NCI-H460 (cell line): ENCODE measurements at places on chromosomes 6 and 20. TPM values are rescaled to one million over a fixed set of nuclear protein-coding genes. Genes with fewer than 3 reads are reported as not detected.

Gene SAMD5
- 11.5 and 12.7 TPM in 2 replicates for total RNA-seq

Gene MAP7
- 57.8 and 60.7 TPM in 2 replicates for total RNA-seq

DNA sequence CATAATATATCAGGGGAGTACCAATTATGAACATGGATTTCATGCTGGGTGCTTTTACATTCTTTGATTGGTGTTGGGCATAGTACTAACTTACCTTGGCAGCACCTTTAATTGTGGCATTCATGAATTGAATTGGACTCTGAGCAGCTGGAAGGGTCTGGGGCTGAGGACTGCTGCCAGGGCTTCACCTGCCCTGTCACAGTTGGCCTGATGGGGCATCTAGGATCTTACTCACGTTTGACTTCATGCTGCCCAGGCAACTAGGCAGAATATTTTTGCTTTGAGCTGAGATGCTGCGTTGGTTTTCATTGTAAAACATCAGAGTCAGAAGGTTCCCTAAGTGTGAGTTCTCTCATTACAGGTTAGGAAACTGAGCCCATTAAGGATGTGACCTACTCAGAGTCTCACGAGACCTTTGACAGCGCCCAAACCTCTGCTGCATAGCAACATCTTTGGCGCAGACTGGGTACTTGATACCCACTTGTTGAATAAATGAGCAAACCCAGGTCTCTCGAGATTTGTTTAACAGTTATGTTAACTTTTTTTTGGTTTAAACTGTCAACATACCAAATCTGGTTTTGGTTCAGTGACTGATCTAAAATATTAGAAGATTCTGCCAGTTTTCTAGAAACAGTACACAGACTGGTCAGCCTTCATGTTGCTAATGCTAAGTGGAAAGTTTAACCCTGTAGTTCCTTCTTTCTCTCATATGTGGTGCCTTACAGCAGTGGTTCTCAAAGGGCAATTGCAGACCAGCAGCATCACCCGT, 104.9 kb downstream of the TCP11 start:
- DNase-seq: no peak

GRCh38 chr6:124866040-124866439, 96.2 kb upstream of the RNF217 start:
- no peak for DNase-seq

DNA sequence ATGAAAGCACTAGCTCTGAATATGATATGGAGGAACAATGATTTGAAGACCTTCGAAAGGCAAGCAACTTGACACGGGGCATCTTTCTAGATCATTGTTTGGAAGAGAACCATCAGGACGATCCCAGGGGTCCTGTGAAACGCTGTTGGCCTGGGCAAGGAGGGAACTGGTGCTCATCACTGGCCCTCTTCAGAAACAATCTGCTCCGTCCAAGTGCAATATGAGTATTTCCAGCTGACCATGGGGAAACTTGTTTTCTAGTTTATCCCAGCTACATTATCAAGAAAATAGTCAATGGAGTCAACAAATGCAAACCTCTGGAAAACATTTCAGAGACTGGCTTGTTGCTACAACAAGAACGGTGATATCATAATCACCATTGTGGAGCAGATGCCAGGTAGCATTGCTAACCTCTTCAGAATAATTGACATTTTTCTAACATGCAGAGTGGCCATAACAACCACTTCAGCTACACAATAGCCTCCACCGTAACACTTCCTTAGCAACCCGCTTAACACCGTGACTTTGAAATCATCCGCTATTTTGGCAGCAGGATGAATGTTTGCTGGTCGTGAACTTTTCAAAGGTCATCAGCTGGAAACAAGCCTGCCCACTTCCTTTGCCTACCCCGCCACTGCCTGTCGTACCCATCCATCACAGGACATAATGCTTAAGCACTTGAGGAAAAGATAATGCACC, 112.0 kb upstream of the PDE10A start:
- DNase-seq: no peak
